ENCODE measurements at places on chromosomes 12 and 14. TPM values are rescaled to one million over a fixed set of nuclear protein-coding genes. Genes with fewer than 3 reads are reported as not detected.

Gene C3AR1
- 0.73 TPM for total RNA-seq

Gene ACOT6
- total RNA-seq, result not detected

Gene PLCZ1
- not detected for total RNA-seq

Gene TMEM132D
- total RNA-seq, result not detected

Gene OR4L1
- not detected for total RNA-seq

Gene PPP1R12A
- total RNA-seq, result 78.9 TPM

Gene CAPRIN2
- total RNA-seq, result 8.6 TPM

Gene KCNA5
- total RNA-seq, result not detected

Gene NKX2-8
- total RNA-seq, result not detected

Gene FZD10
- not detected for total RNA-seq

Gene CATSPERB
- total RNA-seq, result 0.30 TPM

Gene ADAMTS20
- not detected for total RNA-seq

Gene SRRM4
- total RNA-seq, result not detected

Gene PPP1R1A
- not detected for total RNA-seq

Gene AMN
- total RNA-seq, result 0.35 TPM

Gene CYP46A1
- total RNA-seq, result 0.02 TPM

Gene EMP1
- 26.4 TPM for total RNA-seq

Gene FBRSL1
- 91.3 TPM for total RNA-seq

Gene DAAM1
- 4.2 TPM for total RNA-seq

Gene GZMH
- 24.3 TPM for total RNA-seq

Gene NXPH4
- 0.47 TPM for total RNA-seq

Gene GALNT8
- 0.82 TPM for total RNA-seq

Gene GAS2L3
- 1.6 TPM for total RNA-seq

Gene PLA2G1B
- not detected for total RNA-seq

Gene RASAL1
- total RNA-seq, result 1.1 TPM

All from activated CD4-positive, alpha-beta T cell treated with anti-CD3 and anti-CD28 coated beads, Interleukin-2, amount 10 ng/mL, durations not matched to agents 24 days and 14 days (primary cell).